ENCODE measurements at places on chromosomes 1 and 21. TPM values are rescaled to one million over a fixed set of nuclear protein-coding genes. Genes with fewer than 3 reads are reported as not detected.

DNA sequence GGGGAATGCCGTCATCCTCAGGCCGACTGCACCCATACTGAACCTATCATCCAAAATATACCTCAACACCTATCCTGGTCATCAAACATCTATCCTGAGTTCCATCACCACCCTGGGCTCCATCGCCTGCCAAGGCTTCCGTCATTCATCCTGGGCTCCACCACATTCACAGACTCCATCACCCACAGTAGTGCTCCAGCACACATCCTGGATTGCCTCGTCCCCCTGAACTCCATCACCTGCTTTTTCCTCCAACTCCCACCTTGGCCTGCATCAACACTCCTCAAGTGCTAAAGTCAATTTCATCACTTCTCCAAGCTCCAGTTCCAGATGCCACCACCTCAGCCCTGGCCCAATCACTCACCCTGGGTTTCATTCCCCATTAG lies 7.8 kb downstream of the MAP3K6 start:
- no peak overlapping the region for H3K4me3 ChIP-seq
- no peak overlapping the region for H3K27ac ChIP-seq
- H3K27me3 ChIP-seq: no peaks in the 10 kb centered on the region
- peaks cover 26% of the 10 kb centered on the region for H3K4me1 ChIP-seq
- H3K36me3 ChIP-seq: no peaks in the 10 kb centered on the region

DNA sequence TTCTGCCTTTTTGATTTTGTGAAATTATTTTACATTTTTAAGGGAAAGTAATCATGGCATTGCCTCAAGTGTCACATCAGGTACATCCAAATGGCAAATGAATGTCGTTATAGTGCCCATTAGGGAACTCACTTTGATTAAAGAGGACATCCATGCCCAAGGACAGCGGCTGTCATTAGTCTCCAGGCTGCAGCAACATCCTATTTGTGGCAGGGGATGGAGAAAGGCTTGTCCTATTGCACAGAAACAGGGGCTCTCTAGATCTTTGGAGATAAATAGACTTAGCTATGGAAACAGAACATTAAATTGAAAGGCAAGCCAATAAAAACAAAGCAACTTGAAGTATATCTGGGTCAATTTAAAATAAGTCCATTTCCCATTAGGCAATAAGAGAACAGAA lies 439.3 kb downstream of the NEGR1 start:
- no peaks in the 10 kb centered on the region for H3K4me1 ChIP-seq
- H3K36me3 ChIP-seq: no peaks in the 10 kb centered on the region
- no peak overlapping the region for H3K27ac ChIP-seq
- H3K27me3 ChIP-seq: no peaks in the 10 kb centered on the region

GRCh38 chr1:14517841-14518180 lies 80.7 kb upstream of the KAZN start:
- no peaks in the 10 kb centered on the region for H3K36me3 ChIP-seq
- DNase-seq: no peak
- H3K4me1 ChIP-seq: no peaks in the 10 kb centered on the region
- no peak overlapping the region for H3K4me3 ChIP-seq
- H3K27ac ChIP-seq: no peak overlapping the region

SMIM1 gene
- not detected for total RNA-seq

AMY2A gene
- not detected for total RNA-seq

IRF6 gene
- 78.0 TPM for total RNA-seq

HHIPL2 gene
- total RNA-seq: 0.32 TPM

DNA sequence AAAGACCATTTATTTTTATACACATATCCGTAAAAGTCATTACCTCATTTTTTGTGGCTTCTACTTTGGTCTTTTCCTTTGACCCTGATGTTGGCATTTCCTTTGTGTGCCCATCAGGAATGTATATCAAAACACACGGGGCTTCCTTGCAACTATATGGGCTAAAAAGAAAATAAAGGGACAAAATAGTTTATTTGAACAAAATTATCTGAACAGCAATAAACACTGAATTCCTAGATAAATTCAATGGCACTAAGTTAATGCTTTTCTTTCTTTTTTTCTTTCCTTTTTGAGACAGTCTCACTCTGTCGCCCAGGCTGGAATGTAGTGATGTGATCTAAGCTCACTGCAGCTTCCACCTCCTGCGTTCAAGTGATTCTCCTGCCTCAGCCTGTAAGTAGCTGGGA lies 45.2 kb downstream of the EPRS1 start:
- no peak for DNase-seq
- no peaks in the 10 kb centered on the region for H3K4me1 ChIP-seq
- H3K27ac ChIP-seq: no peak overlapping the region
- H3K36me3 ChIP-seq: peaks cover 3% of the 10 kb centered on the region

SLAMF8 gene
- total RNA-seq: 7.1 TPM

GRCh38 chr1:27864264-27864895 lies 8.0 kb upstream of the THEMIS2 start:
- no peaks in the 10 kb centered on the region for H3K4me1 ChIP-seq
- H3K27ac ChIP-seq: peak overlapping the region; percentile 36
- no peaks in the 10 kb centered on the region for H3K27me3 ChIP-seq
- no peak for DNase-seq
- H3K36me3 ChIP-seq: no peaks in the 10 kb centered on the region

- H3K4me1 ChIP-seq: no peaks in the 10 kb centered on the region
- H3K36me3 ChIP-seq: no peaks in the 10 kb centered on the region
- no peaks in the 10 kb centered on the region for H3K27me3 ChIP-seq
- no peak for DNase-seq
- no peak overlapping the region for H3K27ac ChIP-seq
Measured at GRCh38 chr1:233859446-233859845, 45.0 kb upstream of the SLC35F3 start.

KIF14 gene
- total RNA-seq: 0.40 TPM

- no peak overlapping the region for H3K27ac ChIP-seq
- H3K4me1 ChIP-seq: no peaks in the 10 kb centered on the region
- DNase-seq: no peak
Measured at GRCh38 chr21:16243396-16243795, 513.6 kb downstream of the USP25 start.

DNA sequence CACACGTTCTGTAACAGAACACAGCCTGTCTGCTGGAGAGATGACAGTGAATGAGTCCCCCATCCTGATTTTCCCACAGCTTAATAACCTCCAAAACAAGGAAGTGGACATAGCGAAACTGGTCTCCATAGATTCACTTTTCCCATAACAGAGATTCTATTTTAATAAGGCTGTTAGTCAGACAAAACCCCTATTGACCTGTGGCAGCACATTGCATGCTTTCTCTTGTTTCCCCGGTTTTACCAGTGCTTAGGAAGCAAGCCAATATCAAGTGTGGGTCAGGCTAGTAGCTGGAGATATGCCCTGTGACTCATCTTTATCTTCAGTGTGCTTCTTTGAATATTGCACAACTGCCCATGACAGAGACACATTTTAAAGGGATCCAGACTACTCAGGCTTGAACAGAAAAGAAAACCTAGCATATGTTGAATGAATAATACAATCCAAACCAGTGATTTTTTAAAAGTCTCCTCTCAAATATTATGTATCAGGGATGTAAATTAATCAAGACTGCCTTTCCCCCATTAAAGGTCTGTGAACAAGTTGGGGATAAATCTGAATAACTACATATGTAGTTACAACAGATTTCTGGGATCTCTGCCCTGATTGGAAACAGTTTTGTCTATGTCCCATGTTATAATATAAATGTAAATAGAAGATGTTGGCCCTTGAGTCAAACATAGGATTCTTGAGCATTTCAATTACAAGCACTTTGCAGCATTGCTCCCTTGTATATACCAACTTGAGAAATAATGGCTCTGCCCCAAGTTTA lies 11.9 kb upstream of the CLDN8 start:
- H3K4me1 ChIP-seq: peaks cover 27% of the 10 kb centered on the region
- H3K27ac ChIP-seq: peak overlapping the region; percentile 40
- H3K36me3 ChIP-seq: no peaks in the 10 kb centered on the region
- H3K27me3 ChIP-seq: no peaks in the 10 kb centered on the region
- H3K4me3 ChIP-seq: no peak overlapping the region

GRCh38 chr21:38077569-38077968 lies 161.3 kb upstream of the KCNJ6 start:
- no peaks in the 10 kb centered on the region for H3K36me3 ChIP-seq
- no peak overlapping the region for H3K4me3 ChIP-seq

DNA sequence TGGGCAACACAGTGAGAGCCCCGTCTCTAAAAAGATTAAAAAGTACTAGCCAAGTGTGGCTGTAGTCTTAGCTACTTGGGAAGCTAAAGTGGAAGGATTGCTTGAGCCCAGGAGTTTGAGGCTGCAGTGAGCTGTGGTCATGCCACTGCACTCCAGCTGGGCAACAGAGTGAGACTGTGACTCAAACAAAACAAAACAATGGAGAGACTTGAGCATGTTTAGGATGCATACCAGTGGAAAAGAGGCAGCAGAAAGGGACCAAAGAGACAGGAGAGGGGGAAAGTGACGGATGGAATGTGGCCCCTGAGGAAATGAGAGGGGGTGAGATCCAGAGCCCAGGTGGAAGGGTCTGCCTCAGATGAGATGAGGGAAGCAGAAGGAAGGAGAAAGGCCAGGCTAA lies 358.9 kb downstream of the RPS6KC1 start:
- no peak overlapping the region for H3K4me3 ChIP-seq
- no peak for DNase-seq
- no peak overlapping the region for H3K27ac ChIP-seq
- H3K4me1 ChIP-seq: no peaks in the 10 kb centered on the region
- no peaks in the 10 kb centered on the region for H3K27me3 ChIP-seq
- H3K36me3 ChIP-seq: no peaks in the 10 kb centered on the region

DNA sequence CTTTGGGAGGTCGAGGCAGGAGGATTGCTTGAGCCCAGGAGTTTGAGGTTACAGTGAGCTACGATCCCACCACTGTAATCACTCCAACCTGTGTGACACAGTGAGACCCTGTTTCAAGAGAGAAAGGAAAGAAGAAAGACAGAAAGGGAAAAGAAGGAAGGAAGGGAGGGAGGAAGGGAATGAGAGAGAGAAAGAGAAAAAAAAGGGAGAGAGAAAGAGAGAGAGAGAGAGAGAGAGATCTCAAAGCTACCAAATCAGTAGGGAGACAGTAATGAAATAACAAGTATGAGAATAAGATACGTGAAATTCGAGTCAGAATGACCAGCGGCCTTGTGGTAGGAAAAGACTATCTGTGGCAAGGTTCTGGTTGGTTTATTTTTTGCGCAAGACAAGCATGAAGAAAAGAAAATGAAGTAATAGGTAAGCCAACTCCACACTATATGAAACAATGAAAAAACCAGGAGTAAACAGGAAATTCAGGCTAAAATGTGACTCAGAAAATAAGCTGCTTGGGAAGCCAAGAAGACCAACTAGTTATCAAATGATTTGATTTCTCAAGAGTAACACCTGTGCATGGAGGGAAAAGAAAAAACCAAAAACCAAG lies 8.9 kb downstream of the MTF1 start:
- peaks cover 3% of the 10 kb centered on the region for H3K4me1 ChIP-seq
- H3K27me3 ChIP-seq: no peaks in the 10 kb centered on the region
- DNase-seq: no peak
- H3K4me3 ChIP-seq: no peak overlapping the region
- H3K27ac ChIP-seq: no peak overlapping the region

- H3K4me1 ChIP-seq: no peaks in the 10 kb centered on the region
- no peak overlapping the region for H3K27ac ChIP-seq
- no peaks in the 10 kb centered on the region for H3K27me3 ChIP-seq
- H3K4me3 ChIP-seq: no peak overlapping the region
- no peak for DNase-seq
Measured at GRCh38 chr1:107526524-107527198, 385.8 kb downstream of the NTNG1 start.

DNA sequence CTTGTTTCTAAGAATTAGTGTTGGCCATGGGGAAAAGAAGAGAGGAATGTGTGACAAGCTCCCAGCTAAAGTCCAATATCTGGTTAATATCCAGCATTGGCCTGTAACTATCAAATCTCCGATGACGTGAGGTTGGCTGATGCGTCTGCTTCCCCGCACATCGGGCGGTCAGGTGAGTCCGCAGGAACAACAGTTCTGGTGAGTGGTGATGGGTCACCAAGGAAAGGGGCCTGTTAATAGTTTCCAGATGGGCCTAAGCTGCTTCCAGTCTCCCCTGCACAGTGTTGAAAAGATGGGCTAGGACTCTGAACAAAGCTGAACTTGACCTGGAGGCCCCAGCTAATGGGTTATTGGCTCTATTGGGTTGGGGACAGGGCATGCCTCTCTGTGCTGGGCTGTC lies 193.1 kb upstream of the EDN2 start:
- H3K27me3 ChIP-seq: no peaks in the 10 kb centered on the region
- DNase-seq: no peak
- no peak overlapping the region for H3K27ac ChIP-seq
- H3K4me1 ChIP-seq: no peaks in the 10 kb centered on the region

C1orf94 gene
- not detected for total RNA-seq

All from transverse colon (tissue), 4 donors.